ENCODE measurements at places on chromosomes 6 and 20. TPM values are rescaled to one million over a fixed set of nuclear protein-coding genes. Genes with fewer than 3 reads are reported as not detected.

GRCh38 chr20:64236137-64237088, 19.1 kb upstream of the PCMTD2 start:
- ATAC-seq, result no peak

- ATAC-seq, result no peak
These were observed 1.3 kb downstream of the RNF24 start for GRCh38 chr20:4014031-4014474.

DNA sequence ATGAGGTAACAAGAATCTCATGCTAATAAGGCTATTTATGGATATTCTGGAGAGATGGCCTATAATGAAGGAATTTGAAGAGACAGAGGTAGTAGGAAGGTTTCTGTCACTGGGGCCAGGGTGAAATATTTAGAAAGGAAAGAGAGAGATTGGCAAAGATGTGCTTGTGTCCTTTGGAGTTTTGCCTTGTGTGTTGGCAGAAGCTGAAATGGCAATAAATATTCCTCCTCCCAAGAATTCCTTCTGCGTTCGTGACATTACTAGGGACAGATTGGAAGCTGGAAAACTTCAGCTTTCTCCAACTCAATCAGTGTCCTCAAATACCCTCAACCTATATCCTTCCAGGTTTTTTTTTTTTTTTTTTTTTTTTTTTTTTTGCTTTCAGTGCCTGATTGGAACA, 6.3 kb downstream of the SAMD5 start:
- ATAC-seq, result no peak

- ATAC-seq, result no peak
These were observed 105.5 kb downstream of the JPH2 start for GRCh38 chr20:44081476-44081875.

DNA sequence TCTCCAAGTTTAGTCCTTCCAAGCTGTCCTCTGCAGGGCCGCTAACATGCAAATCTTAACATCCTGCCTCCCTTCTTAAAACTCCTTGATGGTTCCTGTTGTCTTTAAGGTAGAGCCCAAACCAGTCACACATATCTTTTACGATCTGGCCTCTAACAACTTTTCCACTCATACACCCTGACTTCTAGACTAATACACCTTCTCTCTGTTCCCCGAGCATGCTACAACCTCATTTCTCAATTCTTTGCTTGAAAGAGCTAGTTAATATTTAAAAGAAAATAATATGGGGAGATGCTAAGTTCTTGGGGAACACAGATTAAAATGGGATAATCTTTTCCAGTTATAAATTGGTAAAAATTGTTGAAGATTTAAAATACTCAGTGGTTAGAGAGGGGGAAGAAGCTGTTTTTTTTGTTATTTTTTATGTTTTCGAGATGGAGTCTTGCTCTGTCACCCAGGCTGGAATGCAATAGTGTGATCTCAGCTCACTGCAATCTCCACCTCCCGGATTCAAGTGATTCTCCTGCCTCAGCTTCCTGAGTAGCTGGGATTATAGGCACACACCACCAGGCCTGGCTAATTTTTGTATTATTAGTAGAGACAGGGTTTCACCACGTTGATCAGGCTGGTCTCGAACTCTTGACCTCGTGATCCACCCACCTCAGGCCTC, 250.7 kb downstream of the MAFB start:
- ATAC-seq, result no peak

DNA sequence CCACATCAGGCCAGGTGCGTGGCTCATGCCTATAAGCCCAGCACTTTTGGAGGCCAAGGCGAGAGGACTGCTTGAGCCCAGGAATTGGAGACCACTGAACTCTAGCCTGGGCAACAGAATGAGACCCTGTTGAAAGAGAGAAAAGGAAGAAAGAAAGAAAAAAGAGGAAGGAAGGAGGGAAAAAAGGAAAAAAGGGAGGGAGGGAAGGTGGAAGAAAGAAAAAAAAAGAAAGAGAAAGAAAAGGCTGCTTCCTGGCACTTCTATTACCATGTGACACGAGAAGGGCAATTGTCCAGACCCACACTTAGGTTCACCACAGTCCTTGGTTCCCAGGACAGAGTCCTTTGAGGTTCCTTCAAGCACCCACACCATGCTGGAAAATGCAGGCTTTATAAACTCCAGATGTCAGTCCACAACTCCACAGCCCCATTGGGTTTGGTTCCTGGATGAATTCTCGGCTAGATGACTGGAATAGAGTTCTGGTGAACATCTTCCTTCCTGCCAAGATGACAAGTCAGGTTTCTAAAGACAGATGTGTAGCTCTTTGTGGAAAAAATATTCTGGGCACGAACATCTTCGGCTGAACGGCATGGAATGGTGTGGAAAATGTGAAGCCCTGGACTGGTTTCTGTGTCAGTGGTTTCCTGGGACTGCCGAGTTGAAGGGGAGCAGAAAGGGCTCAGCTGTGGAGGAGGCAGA, 32.5 kb downstream of the NT5E start:
- ATAC-seq, result no peak

- peak; percentile 95 for ATAC-seq
These were observed at the start of the genes AK9 and FIG4 for GRCh38 chr6:109690737-109691621. Gene AK9 (minus strand): TSS chr6:109691202. CDS start chr6:109675745, 15,457 bp downstream. Gene FIG4 (plus strand): TSS chr6:109691296. CDS start chr6:109691436, 140 bp downstream.

Gene DOK5
- total RNA-seq, result 0.32 TPM

Gene SLCO4A1
- 53.6 TPM for total RNA-seq

Gene BNIP5
- not detected for total RNA-seq

Measured in activated T-helper 17 cell treated with anti-CD3 and anti-CD28 coated beads, Interleukin-2, amount 50 U/mL, for 72 hours (primary cell).